Mononuclear cell (primary cell): ENCODE measurements at places on chromosomes 2 and 18. TPM values are rescaled to one million over a fixed set of nuclear protein-coding genes. Genes with fewer than 3 reads are reported as not detected.

The TFPI gene
- total RNA-seq: 6.9 TPM

The MZT2B gene
- total RNA-seq: 73.1 TPM

The MAPK4 gene
- not detected for total RNA-seq

The FABP1 gene
- not detected for total RNA-seq

The CABLES1 gene
- total RNA-seq: 0.10 TPM

The AFF3 gene
- total RNA-seq: 21.9 TPM

The RGPD3 gene
- 1.5 TPM for total RNA-seq

The NYAP2 gene
- total RNA-seq: 0.10 TPM
